T-helper 17 cell (primary cell): ENCODE measurements at places on chromosomes 2 and 18. TPM values are rescaled to one million over a fixed set of nuclear protein-coding genes. Genes with fewer than 3 reads are reported as not detected.

The DSC2 gene
- total RNA-seq = 0.05 TPM

The HAAO gene
- total RNA-seq = not detected

The GKN2 gene
- total RNA-seq = not detected

The EVX2 gene
- total RNA-seq = not detected

DNA sequence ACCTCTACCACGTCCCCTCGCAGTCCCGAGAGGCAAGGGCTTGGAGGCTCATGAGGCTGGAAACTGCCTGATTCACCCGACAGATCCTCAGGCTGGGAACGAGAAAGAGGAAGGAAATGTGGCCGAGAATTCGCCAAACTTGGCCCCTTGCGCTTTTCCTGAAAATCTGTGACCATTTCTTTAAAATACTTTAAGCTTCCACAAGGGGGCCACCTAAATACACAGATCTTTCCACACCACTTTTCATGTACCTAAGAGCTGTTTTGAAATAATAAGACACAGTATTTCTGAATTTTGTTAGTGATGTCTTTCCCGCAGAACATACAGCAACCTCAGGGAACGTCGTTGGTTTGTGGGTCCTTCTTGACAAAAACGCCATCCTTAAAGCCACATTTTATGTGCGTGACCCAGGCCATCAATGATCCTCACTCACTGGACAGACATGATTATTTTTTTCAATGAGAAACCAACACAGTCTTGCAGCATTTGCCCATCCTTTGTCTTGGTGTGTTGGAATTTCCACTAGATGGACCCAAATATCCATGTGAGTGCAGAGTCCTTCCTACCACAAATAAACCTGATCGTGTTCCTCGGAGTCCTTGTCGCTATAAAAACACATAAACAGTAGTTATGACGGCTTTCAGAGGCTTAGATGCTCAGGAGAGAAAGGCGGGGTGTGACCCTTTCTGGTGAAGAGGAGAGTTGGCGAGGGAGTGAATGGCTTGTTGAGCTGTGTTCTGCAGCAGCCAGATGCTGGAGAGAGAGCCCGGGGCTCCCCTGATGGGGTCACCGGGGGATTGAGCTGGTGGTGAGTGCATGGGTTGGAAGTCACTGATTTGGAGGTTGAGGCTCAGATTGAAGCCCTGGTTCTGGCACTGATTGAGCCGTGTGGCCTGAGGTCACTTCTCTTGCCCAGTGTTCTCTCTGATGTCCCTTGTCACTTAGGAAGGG, 25.0 kb downstream of the DCDC2C start:
- DNase-seq = no peak
- no peaks in the 10 kb centered on the region for H3K36me3 ChIP-seq
- H3K27ac ChIP-seq = no peak overlapping the region
- H3K4me1 ChIP-seq = no peaks in the 10 kb centered on the region
- H3K4me3 ChIP-seq = no peak overlapping the region
- peaks cover 60% of the 10 kb centered on the region for H3K27me3 ChIP-seq

DNA sequence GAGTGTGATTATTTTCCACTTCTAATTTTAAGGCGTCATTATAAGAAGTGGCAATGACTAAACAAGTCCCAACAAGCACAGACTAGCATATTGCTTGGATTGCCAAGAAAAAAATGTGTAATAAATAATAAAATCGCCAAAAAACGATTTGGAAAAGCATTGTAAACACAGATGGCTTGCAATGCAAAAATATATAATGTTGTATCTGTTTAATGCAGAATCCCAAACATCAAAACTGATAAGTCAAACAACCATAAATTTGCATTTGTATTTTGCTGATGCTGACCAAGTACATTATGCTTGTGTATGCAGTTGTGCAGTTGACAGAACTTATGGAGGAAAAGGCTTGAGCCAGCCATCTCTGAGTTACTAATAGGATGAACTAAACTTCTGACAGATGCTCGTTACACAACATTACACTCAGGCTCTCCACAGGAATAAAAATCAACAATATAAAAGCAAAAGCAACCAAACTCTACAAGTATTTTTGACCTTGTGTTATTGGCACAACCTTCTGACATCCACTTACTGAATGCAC, 68.1 kb downstream of the DNER start:
- H3K27me3 ChIP-seq = peaks cover 40% of the 10 kb centered on the region
- no peaks in the 10 kb centered on the region for H3K4me1 ChIP-seq
- no peak for DNase-seq
- H3K27ac ChIP-seq = no peak overlapping the region
- H3K4me3 ChIP-seq = no peak overlapping the region

- H3K4me1 ChIP-seq = no peaks in the 10 kb centered on the region
- no peaks in the 10 kb centered on the region for H3K36me3 ChIP-seq
- H3K4me3 ChIP-seq = no peak overlapping the region
- DNase-seq = no peak
- no peaks in the 10 kb centered on the region for H3K27me3 ChIP-seq
Measured at GRCh38 chr18:55694291-55694690, 106.3 kb upstream of the TCF4 start.

- H3K27ac ChIP-seq = no peak overlapping the region
- no peaks in the 10 kb centered on the region for H3K36me3 ChIP-seq
- peaks cover 21% of the 10 kb centered on the region for H3K27me3 ChIP-seq
- no peak for DNase-seq
- H3K4me1 ChIP-seq = no peaks in the 10 kb centered on the region
- no peak overlapping the region for H3K4me3 ChIP-seq
Measured at GRCh38 chr2:30847329-30847728, 40.1 kb upstream of the CAPN13 start.
